Fibroblast of mammary gland (primary cell): ENCODE measurements at places on chromosomes 5 and 9.

DNA sequence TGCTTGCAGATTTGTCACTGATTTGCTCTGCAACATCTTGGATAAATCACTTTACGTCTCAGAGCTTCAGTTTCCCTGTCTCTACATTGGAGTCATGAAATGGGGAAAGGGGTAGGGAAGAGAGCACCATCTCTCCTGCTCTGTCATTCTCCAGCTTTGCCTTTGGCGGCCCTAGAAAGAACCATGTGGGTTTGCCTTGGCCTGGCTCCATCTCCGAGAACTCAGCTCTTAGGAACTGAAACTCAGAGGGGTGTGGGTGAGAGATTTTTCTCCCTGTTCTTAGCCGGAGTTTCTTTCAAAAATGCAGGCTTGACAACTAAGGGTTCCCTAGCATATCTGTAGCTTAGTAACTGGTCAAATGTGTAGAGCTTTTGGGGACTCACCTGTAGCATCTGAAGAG lies 123.5 kb downstream of the SMARCA2 start:
- DNase-seq, result no peak

DNA sequence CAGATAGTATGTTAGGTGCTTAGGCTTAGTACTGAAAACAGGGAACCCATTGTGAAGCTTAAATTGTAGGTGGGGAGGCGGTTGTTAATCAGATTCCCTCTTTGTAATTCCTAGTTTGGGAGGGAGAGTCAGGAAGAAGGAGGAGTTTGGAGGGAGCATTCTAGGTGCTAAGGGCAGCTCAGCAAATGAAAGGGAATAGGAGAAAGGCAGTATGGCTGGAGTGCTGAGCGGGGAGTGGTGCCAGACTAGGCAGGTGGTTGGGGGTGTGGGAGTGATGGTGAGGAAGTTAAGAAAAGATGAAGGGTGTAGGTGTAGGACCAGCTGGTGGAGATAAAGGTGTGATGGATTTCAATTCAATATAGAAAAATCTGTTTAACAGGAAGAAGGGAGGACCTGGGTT lies 11.1 kb upstream of the GARNL3 start:
- DNase-seq, result no peak

GRCh38 chr5:17735761-17736160 lies 101.5 kb downstream of the TAF11L14 start:
- no peak for DNase-seq

GRCh38 chr5:151706906-151707305 lies 20.2 kb upstream of the SPARC start:
- peak; percentile 64 for DNase-seq

GRCh38 chr5:388266-389196 lies 54.4 kb upstream of the EXOC3 start:
- no peak for DNase-seq

- DNase-seq, result no peak
These were observed 193.1 kb downstream of the ICE1 start for GRCh38 chr5:5615569-5615968.
